Activated CD4-positive, CD25-positive, alpha-beta regulatory T cell treated with anti-CD3 and anti-CD28 coated beads, Interleukin-2, amount 50 U/mL, for 16 hours (primary cell): ENCODE measurements at places on chromosomes 6 and 20.
A peak's percentile ranks its signal among the peaks of the same experiment; 100 is the strongest.

DNA sequence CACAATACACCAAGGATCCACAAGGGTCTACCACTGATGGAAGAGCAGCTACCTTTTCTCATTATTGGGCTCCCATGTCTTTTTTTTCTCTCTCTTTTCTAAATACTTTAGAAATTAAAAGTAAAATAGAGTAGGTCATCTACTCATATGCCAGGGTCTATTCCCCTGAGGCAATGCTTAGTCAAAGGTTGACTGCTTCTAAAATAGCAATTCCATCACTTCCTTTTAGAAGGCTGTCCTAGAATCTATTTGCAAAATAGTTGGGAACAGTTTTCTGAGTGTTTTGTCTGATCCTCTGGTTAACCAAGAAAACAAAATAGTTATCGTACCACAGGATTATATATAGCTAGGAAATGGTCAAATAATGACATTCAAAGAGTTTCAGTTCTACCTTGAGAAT lies 174.1 kb downstream of the COL21A1 start:
- DNase-seq: no peak

- DNase-seq: no peak
Observed at GRCh38 chr6:47741807-47742206, 40.0 kb upstream of the OPN5 start.

DNA sequence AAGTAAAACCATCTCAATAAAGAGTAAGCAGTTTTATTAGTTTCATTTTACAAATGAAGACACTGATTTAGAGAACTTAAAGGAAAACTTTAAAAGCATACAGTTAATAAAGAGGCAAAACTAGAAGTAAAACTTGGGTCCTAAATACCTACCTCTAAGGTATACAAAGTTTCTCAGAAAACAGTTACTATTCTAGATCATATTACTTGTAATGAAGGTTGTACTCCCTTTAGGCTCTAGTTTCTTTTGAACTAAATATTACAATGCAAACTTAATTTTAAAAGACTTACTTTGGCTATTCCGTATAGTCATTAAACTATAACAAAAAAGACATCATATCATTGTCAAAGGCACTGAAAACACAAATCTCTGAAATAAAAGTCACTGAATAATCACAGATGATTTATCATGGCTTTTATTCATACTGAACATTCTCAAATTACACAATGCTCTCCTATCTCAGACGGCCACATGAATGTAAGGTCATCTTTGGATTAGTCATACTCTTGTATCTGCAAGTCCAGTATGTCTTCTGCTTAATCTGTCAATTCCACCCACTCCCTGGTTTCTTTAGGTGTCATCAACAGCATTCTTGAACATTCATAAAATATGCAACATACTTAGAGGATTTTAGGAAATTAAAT lies 361.6 kb upstream of the RUNX2 start:
- no peak for DNase-seq

DNA sequence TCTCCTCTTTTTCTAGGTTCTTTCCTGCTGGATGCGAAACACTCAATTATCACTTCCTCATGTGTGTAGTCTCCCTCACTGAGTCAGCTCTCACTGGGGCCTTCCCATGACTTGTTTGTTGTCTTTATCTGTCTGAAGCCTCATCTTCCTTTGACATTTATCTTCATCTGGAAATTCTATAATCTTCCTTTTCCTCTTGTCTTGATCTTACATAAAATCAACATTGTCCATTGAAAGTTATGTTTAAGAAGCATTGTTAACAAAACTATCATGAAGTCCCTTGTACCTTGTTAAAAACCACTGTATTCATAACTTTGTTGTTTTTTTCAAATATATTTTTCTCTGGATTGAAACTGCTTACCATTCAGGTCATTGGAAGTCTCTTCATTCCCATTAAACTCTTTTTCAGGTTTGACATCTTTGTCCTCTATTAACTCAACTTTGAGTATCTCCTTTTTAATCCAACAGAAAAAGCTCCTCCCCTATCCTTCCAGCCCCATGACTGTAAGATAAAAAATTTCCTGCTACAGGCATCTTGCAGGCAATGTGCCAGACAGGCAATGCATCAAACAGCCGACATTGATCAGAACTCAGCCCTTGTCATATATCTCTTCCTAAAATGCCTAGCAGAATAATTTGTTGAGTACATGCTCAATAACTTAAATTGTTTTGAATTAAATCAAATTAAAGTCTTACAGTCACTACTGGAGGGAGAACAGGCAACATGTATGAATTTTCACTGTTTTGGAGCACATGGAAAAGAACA lies 34.8 kb downstream of the MYLIP start:
- DNase-seq: no peak

DNA sequence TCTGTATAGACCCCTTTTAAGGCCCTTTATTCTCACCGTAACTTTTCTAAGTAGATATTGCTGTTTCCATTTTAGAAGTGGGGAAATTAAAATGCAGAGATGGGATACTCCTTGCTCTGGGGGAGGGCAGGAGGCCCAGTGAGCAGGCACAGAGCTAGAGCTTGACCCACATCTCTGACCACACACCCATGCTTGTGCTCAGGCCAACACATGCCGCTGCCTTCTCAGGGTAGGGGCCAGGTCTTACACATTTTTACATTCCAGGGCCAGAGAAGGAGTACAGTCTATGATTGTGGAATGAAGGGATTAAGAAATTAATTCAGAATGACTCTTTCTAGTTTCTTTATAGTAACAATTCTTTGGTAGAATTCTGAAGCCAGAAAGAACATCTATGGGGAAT lies 104.8 kb downstream of the SOBP start:
- no peak for DNase-seq

GRCh38 chr6:2744209-2744771 lies 6.4 kb downstream of the MYLK4 start:
- DNase-seq: no peak

- DNase-seq: no peak
Observed at GRCh38 chr6:47066418-47066817, 24.3 kb upstream of the ADGRF1 start.

GRCh38 chr6:154458565-154459470 lies 51.7 kb downstream of the CNKSR3 start:
- no peak for DNase-seq

GRCh38 chr20:51668515-51668914 lies 99.7 kb downstream of the ATP9A start:
- DNase-seq: no peak

DNA sequence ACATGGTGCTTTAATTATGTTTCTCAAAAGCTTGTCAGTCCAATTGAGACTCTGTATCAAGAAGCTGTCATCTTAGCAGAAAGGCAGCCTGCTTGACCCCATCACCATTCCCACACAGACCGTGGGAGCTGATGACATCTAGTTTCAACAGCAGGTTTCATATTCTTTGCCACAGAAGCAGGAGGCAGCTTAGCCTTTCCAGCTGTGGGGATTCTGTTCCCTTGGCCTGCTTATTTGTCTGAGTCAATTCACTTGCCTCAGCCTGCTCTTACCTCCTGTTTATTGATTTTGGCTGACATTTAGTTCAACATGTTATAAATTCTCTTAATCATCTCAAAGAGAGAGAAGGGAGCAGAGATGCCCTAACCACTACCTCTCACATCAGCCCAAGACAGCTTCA lies 527.7 kb downstream of the ADGRB3 start:
- no peak for DNase-seq

- DNase-seq: no peak
Observed at GRCh38 chr6:92810913-92811312, 608.4 kb downstream of the EPHA7 start.

DNA sequence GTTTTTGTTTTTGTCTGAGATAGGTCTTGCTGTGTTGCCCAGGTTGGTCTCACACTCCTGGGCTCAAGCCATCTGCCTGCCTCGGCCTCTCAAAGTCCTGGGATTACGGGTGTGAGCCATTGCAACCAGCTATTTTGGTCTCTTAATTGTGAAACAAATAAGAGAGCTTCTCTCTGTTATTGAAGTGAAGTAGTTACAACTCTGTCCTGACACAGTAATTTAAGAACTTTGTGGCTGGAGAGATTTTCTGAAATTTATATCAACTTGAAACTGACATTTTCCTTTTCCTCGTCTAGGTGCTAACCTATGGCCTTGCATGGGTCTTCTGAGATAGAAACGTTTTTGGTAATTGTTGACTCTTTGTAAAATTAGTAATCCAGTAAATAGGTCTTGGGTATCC lies 122.1 kb upstream of the DOK5 start:
- no peak for DNase-seq

GRCh38 chr6:85464722-85465150 lies 14.9 kb downstream of the NT5E start:
- DNase-seq: no peak

DNA sequence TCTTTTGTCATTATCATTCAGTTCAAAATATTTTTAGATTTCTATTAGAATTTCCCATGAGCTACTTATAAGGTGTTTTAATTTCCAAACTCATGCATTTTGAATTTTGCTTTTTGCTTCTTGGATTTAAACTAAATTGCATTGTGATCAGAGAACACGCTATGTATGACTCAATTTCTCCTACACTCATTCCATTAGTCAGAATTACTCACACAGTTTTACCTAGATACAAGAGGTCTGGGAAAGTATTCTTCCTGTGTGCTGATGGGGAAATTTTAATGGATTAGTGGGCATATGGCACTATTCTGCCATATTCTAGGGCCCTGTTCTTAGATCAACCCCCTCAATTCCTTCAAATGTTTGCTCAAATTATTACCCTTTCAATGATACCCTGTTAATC lies 49.9 kb upstream of the BMP5 start:
- DNase-seq: no peak

- DNase-seq: no peak
Observed at GRCh38 chr20:35908007-35908406, 46.3 kb downstream of the SCAND1 start.

GRCh38 chr6:25250878-25251277 lies 28.3 kb upstream of the CARMIL1 start:
- no peak for DNase-seq

GRCh38 chr6:132763269-132763668 lies 5.6 kb upstream of the VNN2 start:
- peak; percentile 6 for DNase-seq

DNA sequence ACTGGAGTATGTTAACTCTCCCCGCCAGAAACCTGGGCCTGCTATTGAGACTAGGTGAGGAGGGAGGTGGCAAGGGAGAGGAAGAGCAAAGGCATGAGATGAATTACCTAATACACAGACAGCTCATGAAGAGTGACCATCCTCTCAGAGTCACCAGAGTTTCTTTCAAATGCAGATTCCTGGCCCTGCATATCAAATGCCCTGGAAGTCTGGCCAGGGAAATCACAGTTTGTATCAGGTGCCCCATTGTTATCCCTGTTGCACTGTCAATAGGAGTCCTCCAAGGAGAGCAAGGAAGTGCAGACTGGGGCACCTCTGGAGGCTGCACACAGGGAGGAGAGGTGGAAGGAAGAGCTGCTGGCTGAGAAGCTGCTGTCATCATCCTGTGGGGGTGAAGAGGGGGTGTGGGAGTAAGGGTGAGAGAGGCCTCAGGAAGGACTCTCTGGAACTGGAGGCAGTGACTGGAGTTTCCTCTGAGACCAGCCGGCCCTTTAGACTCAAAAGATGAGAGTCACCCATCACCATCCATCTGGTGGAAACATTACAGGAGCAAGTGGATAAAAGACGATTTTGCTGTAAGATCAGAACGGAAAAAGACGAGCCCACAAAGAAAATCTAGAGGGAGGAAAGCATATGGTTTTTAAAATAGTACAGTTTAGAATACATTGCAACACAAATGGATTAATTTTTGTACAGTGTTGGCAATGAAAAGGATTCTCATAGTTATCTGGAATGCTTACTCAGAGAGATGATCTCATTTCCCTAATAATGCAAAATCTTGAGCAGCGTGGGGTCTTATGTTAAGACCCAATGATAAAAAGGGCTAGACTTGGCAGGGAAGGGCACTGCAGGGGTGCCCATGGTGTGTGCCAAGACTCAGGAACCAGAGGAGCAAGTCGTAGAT lies 268.1 kb downstream of the UST start:
- no peak for DNase-seq

DNA sequence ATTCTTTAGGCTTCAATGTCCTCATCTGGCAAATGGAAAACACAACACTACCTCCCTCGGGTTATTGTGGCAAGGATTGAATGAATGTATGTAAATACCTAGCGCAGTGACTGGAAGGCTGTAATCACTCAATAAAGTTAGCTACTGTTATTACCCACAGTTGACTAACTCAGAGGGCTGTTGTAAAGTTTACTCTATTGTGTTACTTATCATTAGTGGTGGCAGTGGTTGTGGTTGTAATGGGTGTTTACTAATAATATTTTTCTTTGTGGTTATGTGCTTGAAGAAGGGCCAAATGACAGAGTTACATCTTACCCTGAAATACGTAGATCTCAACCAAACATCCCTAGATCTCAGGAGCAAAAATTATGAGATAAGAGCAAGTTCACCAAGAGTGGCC lies 42.0 kb upstream of the PXDC1 start:
- DNase-seq: no peak

- no peak for DNase-seq
Observed at GRCh38 chr6:150491131-150491810, 108.4 kb upstream of the PLEKHG1 start.

DNA sequence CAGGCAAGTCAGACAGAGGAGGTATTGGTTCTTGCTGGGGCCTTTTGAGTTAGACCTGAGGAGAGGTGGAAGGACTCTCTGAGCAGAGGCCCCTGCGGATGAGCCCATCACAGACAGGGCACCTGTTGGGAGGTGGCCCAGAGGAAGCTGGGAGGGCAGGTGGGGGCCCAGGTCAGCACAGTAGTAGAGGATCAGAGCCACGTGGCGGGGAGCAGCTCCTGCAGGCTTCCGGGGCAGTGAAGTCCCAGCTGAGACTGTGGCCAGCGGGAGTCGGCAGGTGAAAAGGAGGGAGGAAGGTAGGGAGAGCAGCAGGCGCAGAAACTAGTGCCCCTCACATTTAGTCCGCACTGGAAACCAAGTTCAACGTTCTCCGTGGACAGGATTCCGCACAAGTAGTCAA lies 61.8 kb downstream of the RSPH3 start:
- no peak for DNase-seq

- DNase-seq: no peak
Observed at GRCh38 chr20:63568986-63569949, 4.8 kb downstream of the HELZ2 start.

GRCh38 chr6:56507517-56507916 lies 135.2 kb downstream of the DST start:
- DNase-seq: no peak

- DNase-seq: no peak
Observed at GRCh38 chr20:62418709-62419487, 8.4 kb downstream of the RBBP8NL start.

DNA sequence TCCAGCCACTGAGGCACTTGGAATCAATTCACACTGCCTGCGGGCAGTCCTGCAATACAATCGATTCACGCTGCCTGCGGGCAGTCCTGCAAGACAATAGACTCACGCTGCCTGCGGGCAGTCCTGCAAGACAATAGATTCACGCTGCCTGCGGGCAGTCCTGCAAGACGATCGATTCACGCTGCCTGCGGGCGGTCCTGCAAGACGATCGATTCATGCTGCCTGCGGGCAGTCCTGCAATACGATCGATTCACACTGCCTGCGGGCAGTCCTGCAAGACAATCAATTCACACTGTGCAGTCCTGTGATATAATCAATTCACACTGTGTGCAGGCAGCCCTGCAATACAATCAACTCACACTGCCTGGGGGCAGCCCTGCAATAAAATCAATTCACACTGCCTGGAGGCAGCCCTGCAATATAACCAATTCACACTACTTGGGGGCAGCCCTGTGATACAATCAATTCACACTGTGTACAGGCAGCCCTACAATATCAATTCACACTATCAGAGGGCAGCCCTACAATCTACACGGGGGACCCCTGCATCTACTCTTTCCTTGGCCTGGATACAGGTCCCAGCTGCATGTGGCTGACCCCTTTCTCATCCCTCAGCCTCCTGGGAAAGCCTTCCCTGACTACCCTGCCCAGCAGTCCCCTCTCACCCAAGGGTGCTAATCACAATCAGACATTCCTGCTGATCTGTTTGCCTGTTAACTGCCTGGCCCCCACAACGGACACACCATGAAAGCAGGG lies 10.4 kb downstream of the TAF4 start:
- no peak for DNase-seq
